ENCODE measurements at places on chromosomes 7 and 10.

DNA sequence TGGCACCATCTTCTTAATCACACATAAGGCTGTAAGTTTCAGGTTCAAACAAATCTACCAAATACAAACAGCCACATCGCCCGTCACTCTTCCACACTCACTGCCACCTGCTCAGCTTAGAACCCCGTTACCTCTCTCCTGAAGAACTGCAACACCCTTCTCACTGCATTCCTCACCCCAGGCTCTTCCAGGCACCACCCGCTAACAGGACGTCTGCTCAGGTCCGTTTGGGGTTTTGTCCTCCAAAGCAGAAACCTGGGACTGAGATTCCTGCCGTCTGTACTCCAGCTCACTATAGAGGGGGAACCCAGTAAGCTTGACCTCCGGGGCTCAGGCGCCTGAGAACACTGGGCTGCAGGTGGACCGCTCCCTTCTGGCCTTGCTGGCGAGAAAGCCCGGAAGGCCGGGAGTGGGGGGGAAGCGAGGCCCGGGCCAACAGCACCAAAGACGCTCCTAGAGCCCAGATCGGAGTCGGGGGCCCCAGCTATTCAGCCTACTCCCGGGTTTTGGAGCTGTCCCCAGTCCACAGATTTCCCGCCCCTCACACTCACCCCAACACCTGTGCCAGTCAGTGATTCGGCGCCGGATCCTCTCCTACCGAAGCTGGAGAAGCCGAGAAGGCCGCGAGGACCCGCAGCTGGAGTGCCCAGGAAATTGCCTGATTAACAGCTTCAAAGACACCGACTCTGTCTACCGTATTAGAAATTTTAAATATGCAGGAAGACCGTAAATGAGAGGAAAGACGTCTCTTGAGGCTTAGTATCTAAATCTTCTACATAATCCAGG lies at the start of gene AP3M1:
Gene AP3M1 (minus strand): TSS at position 625 of the 786 bp plus-strand sequence. CDS start 12,449 bp downstream, outside the sequence.
- DNase-seq: peak; percentile 70

GRCh38 chr7:78311181-78311580 lies 512.6 kb downstream of the PHTF2 start:
- DNase-seq: no peak

GRCh38 chr10:28020080-28020860 lies 21.4 kb upstream of the ODAD2 start:
- no peak for DNase-seq

GRCh38 chr7:148697256-148698006 lies 1.3 kb upstream of the CUL1 start:
- peak; percentile 5 for DNase-seq

DNA sequence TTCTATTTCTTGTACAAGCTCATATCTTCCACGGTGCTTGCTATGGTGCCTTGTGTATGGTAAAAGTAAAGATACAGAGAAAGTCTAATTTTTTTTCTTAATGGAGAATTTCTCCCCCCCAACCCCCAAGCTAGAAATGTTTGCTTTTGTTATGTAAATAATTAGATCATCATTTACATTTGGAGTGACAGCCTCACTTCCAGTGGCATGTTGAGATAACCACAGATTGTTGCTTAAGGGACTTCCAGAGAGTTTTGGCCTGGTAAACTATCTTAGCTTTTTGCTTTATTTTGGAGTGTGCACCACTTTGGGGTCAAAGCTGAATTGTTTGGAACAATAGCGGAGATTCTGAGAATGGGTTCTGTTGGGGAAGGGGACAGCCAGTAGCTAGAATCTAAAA lies 129.7 kb downstream of the ZNF365 start:
- no peak for DNase-seq

DNA sequence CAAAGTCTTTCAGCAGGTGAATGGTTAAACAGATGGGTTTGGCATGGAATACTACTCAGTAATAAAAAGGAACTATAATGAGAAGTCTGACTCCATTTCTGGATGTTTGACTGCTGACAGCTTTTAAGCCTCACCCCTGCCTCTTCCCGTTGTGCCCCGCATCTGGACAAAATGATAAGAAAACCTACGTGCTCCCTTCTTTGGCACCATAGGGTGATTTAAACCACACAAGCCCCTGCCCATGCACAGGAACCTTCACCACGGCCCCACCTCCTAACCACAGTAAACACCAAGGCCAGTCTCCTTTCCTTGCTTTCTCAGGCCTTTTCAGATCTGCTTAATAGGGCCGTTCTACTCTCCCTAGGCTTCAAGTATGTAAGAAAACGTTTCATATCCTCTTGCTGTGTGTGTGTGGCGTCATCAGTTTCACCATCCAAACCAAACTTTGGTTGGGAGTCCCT lies 47.1 kb upstream of the UBN2 start:
- no peak for DNase-seq

GRCh38 chr10:21891439-21891838 lies 112.1 kb downstream of the DNAJC1 start:
- DNase-seq: no peak

- DNase-seq: no peak
Observed at GRCh38 chr7:20542594-20542993, 72.9 kb upstream of the ABCB5 start.

All from activated T-helper 1 cell treated with Interleukin-2 at 50 U/mL for 16 hours (primary cell).